LNCaP clone FGC (cell line): ENCODE measurements at places on chromosomes 13 and 19.

- DNase-seq: no peak
Measured at GRCh38 chr19:15223649-15224361, 8.4 kb downstream of the EPHX3 start.

- DNase-seq: no peak
Measured at GRCh38 chr19:50743537-50743936, 20.4 kb downstream of the CLEC11A start.

DNA sequence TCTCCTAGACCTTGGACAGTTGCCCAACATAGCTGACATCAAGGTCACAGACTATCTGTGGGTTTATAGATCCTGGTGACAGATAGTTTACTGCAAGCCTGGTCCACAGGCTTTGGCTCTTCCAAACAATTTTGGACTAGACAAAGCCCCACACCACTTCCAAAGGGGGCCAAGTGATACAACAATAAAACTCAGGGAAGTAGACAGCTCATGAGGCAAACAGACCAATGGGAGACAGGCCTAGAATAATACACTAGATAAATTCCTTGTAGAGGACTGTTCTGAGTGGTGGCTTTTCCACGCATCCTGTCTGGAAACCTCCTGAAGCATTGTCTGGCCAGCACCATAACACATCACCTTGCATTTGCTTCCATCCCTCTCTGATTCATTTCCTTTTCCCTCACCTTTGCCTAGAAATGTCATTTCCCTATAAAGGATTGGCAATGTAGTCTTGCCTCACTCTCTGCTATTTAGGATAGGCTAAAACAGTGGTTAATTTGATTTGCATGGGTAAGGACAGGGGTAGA, 284.2 kb downstream of the POU4F1 start:
- DNase-seq: no peak

GRCh38 chr13:66313413-66313812, 916.7 kb downstream of the PCDH9 start:
- DNase-seq: no peak

GRCh38 chr13:21336609-21337349, 122.3 kb downstream of the ZDHHC20 start:
- no peak for DNase-seq

DNA sequence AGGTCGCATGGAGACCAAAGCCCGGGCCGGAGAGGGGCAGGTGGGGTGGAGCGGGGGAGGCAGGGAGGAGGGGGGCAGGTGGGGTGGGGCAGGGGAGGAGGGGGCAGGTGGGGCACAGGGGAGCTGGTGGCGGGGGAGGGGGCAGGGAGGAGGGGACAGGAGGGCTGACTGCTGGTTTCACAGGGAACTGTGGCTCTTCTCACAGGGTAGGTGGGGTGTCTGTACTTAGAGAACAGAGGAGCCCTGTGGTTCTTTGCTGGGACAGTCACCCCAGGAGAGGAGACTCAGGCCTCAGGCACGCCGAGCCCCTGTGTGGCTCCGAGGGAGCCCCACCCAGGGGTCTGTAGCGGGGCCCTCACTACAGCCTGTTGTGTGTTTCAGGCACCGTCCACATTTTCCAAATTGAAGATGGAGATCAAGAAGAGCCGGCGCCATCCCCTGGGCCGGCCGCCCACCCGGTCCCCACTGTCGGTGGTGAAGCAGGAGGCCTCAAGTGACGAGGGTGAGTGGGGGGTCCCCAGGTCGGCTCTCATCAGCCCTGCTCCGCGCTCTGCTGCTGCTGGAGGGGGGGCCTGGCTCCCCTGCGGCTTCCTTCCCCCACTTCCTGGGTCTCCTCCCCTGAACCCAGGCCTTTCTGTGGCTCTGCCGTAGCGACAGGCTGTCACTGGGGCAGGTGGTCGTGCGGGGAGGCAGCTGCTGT, 162.7 kb downstream of the KDM4B start:
- no peak for DNase-seq

DNA sequence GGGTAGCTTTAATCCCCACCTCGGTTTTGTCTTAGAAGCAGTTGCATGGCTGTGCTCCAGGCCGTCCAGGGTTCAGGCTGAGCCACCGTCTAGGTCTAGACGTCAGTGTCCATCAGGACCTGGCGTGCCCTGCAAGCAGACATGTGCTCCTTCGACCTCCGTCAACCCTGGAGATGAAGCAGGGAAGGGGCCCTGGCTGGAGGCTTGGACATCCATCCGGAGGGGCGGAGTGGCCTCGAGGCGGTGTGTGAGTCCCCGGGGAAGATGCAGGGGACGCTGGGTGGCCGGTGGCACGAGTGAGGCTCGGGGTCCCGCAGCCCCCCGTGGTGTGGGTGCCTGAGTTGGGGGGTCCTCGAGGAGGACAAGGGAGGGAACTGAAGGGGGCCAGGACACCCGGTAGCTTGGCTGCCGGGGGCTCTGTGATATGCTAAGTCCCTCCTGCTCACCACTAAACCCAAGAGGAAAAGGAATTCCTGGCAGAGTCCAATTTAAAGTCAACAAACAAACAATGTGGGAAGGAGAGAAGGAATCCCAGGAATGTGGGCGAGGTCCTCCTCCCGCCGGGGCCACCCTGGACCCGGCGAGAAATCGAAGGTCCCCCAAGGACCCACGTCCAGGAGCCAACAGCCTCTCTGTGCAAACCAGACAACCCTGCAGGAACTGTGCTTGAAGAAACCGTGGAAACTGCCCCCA, 14.9 kb upstream of the PTBP1 start:
- DNase-seq: no peak

DNA sequence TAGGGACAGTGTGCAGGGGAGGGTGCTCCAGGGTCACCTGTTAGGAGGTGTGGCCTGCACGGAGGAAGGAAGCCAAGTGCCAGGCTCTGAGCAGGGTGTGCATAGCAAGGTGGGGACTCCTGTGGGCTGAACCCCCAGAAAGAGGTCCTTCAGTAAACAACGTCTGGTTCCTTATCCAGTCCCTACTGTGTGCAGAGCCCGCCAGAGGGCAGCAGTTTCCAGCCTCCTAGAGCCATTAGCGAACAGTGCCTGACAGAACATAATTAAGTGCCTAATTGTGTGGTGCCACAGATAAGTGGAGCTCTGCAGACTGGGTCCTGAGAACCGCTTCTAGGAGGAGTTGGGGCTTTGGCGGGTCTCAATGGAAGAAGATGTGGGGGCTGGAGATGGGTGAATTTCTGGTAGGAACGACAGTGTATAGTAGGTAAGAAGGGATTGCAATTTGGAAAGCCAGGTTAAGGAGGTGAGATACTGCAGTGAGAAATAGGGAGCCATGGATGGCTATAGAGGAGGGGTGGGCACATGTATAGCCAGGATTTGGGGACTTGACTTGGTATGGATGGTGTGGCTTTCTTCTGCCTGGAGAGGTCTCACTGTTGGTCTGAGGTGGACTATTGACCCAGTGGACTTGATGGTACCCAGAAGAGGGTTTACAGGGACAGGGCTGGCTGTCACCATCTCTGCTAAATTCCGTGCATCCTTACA, 323.1 kb downstream of the ZNF536 start:
- DNase-seq: no peak

GRCh38 chr19:410243-410781, 1.4 kb upstream of the C2CD4C start:
- no peak for DNase-seq

DNA sequence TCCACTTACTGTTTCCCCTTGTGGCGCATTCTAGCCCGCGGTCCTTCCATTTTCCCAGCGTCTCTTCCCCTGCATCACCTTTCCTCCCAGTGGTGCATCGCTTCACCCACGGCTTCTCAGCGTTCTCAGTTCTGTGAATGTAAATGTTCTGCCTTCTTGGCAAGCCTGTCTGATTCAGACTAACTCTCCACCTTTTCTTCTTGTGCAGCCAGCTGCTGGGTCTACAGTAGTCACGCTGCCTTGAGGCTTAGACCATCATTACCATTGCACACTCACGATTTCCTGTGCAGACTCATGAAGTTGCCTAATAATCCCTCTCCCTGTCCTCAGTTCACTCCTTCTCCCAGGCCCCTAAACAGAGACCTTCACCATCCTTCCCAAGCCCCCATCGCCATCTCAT, 75.0 kb downstream of the DHRS12 start:
- DNase-seq: no peak

- DNase-seq: no peak
Measured at GRCh38 chr13:48431431-48431830, 18.5 kb upstream of the LPAR6 start.
